ENCODE measurements at places on chromosomes 7 and 10.

DNA sequence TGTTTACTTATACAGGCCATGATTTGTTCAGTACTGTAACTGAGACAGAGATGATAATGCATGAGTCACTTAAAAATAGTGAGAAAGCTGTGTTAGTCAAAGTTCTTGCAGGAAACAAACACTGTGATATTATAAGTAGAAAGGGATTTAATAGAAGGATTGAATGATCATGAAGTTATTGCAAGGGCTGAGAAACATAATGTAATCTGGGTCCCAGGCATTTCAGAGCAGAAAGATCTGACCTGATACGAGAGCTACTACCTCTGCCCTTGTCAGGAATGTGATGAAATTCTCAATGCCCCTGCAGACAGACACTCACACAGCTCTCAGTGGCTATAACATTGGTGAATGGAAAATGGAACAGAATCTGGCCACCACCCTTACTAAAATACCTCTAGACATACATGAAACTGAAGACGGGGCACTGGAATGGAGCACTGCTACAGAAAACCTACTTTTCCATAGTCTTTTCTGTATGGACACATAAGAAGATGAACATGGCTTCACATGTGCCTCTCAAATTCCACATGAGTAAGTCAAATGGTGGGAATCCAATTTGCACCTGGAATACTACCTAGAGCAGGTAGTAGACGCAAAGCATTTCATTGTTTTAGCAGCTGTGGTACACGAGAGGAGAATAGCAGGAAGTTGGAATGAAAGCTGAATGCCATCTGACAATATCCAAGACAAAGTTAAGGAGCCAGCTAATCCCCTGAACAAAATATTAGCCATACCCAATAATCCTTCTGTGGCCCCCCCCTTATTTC is 19.1 kb upstream of the VWDE start:
- no peak for DNase-seq

DNA sequence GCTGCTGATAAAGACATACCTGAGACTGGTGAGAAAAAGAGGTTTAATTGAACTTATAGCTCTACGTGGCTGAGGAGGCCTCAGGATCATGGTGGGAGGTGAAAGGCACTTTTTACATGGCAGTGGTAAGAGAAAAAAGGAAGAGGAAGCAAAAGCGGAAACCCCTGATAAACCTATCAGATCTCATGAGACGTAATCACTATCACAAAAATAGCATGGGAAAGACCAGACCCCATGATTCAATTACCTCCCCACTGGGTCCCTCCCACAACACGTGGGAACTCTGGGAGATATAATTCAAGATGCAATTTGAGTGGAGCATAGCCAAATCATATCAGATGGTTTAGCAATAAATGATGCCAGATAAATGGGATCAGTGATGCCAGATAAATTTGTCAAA is 892.0 kb upstream of the CELF2 start:
- DNase-seq: no peak

- DNase-seq: no peak
These were observed 124.5 kb downstream of the SLC16A9 start for GRCh38 chr10:59585046-59585700.

DNA sequence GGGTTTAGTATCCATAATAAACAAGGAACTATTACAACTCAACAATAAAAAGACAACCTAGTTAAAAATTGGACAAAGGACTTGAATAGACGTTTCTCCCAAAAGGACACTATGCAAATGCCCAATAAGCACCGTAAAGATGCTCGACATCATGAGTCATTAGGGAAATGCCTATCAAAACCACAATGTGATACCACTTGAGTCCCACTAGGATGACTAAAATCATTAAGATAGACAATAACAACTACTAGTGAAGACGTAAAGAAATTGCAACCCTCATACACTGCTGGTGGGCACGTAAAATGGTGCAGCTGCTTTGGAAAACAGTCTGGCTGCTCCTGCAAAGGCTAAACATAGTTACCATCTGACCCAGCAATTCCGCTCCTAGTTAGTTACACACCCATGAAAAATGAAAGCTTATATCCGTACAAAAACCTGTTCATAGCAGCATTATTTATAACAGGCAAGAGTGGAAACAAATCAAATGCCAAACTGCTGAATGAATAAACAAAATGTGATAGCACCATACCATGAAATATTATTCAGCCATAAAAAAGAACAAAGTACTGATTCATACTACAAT is 17.3 kb downstream of the CCDC3 start:
- peak; percentile 71 for DNase-seq

- no peak for DNase-seq
These were observed 144.5 kb upstream of the YAE1 start for GRCh38 chr7:39421661-39422060.

GRCh38 chr7:16916105-16916639 is 34.4 kb upstream of the AGR3 start:
- DNase-seq: peak; percentile 92

DNA sequence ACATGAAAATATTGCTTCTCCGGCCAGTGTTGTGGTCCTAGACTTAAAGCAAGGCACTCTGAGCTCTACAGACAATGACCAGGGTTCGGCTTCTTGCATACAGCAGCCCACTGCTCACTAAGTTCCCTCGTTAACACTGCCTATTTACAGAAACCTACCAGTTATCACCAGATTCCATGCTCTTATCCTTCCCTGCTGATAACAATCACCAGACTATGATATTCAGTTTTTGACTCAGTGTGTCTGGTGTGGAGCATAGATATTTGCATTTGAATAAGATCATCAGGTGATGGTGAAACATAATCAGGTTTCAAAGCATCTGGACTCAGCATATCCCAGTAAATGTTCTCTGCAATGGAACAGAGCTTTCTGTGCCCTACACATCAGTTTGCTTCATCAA is 182.3 kb downstream of the SNX13 start:
- no peak for DNase-seq

DNA sequence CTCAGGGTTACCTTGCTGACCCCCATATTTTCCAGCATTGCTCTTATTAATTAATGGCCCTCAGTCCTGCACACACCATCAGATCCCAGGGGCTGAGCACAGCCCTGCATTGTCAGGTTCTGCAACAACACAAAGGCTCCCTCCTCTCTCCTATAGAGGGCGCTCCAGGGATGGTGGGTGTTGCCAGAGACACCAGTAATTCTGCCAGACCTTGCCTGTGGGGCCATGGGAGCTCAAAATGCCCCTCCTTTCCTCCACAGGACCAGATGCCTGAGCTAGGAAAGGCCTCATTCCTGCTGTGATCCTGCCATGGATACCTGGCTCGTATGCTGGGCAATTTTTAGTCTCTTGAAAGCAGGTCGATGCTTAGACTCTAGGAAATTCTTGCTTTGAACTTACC is 42.8 kb upstream of the PRSS58 start:
- no peak for DNase-seq

GRCh38 chr10:75295868-75296441 is 60.2 kb upstream of the COMTD1 start:
- no peak for DNase-seq

- no peak for DNase-seq
These were observed 136.8 kb downstream of the LCOR start for GRCh38 chr10:96968682-96969423.
